H9 (cell line): ENCODE measurements at places on chromosomes 2 and 18. TPM values are rescaled to one million over a fixed set of nuclear protein-coding genes. Genes with fewer than 3 reads are reported as not detected.

DNA sequence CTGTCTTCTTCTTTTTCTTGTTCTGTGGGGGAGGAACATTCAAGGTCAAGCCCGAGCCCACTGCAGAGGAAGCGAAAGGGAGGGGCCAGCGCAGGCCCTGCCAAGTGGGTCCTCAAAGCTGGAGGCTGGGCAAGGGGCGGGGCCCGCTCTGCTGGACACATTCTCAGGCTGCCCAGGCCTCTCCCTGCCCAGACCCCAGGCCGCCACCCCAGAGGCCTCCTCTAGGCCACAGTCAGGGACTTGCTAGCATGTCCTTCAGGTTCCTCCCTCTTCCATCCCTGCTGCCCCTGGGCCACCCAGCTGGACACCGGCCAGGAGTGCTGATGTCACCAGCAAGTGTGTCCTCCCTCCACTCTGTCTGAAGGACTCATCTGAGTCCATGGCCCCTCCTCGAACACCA lies 44.1 kb downstream of the KIF1A start:
- no peak overlapping the region for H3K4me3 ChIP-seq
- no peak for DNase-seq
- H3K36me3 ChIP-seq: peaks cover 54% of the 10 kb centered on the region
- no peaks in the 10 kb centered on the region for H3K27me3 ChIP-seq

DNA sequence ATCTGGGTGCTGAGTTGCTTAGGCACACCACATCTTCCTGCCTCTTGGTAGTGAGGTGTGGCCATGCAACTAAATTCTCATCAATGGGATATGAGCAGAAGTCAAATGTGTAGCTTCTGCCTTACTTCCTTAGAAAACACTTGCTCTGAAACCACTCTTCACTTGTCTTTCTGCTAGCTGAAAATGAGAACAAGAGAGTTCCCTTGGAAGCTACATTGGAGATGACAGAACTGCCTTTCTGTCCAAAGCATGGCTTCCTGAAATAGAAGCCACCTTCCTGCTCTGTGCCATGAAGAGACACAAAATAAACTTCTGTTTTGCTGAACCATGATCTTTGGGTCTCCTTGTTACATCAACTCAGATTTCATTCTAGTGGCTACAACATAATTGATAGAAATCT lies 659.9 kb downstream of the IRS1 start:
- H3K27me3 ChIP-seq: no peaks in the 10 kb centered on the region
- DNase-seq: no peak
- no peaks in the 10 kb centered on the region for H3K36me3 ChIP-seq
- no peak overlapping the region for H3K27ac ChIP-seq

Gene PARD6G
- total RNA-seq: 11.2 and 12.0 TPM in 2 replicates

GRCh38 chr2:241759067-241759807 lies 17.4 kb upstream of the GAL3ST2 start:
- no peak overlapping the region for H3K27ac ChIP-seq
- no peak for DNase-seq
- H3K4me3 ChIP-seq: no peak overlapping the region
- H3K4me1 ChIP-seq: no peaks in the 10 kb centered on the region
- no peaks in the 10 kb centered on the region for H3K27me3 ChIP-seq
- H3K36me3 ChIP-seq: peaks cover 17% of the 10 kb centered on the region

- H3K27ac ChIP-seq: no peak overlapping the region
- DNase-seq: no peak
- no peaks in the 10 kb centered on the region for H3K27me3 ChIP-seq
- peaks cover 3% of the 10 kb centered on the region; the same call in 1 of the 2 replicates for H3K4me1 ChIP-seq
- no peaks in the 10 kb centered on the region; the same call in 2 of the 3 replicates for H3K36me3 ChIP-seq
Measured at GRCh38 chr2:105431367-105432043, 32.7 kb upstream of the FHL2 start.

GRCh38 chr2:208183526-208183925 lies 6.3 kb downstream of the C2orf80 start:
- no peak overlapping the region for H3K27ac ChIP-seq
- H3K27me3 ChIP-seq: no peaks in the 10 kb centered on the region
- peaks cover 5% of the 10 kb centered on the region for H3K4me1 ChIP-seq

- no peak for DNase-seq
- H3K27ac ChIP-seq: no peak overlapping the region
- no peaks in the 10 kb centered on the region for H3K4me1 ChIP-seq
- H3K36me3 ChIP-seq: peaks cover 25% of the 10 kb centered on the region
- H3K4me3 ChIP-seq: no peak overlapping the region
Measured at GRCh38 chr18:7028625-7029024, 89.0 kb downstream of the LAMA1 start.

DNA sequence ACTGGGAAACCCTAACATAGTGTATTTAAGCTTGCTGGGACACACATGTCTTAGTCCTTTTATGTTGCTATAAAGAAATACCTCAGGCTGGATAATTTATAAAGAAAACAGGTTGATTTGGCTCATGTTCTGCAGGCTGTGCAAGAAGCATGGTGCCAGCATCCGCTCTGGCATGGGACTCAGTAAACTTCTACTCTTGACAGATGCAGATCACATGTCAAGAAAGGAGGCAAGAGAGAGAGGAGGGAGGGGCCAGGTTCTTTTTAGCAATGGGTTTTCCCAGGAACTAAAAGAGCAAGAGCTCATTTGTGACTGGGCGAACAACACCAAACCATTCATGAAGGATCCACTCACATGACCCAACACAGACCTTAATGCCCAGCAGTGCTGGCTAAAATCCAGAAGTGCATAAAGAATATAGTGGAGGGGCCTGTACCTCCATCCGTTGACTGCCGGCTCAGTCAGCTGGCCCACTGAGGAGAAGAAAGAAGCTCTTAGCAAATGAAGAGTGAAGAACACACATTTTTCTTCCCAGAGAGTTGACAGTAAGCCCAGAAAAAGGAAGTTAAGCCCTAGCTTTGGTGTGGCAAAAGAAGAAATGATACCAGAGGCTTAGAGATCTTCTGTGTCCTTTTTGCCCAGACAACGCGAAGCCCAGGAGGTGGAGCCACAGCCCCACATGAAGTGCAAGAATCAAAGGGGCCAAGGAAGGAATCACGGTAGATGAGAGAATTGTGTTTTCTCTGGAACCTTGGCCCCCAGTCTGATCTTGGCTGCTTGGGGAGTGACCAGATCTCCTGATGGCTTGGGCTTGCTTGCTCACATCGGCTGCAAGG lies 183.5 kb upstream of the FAM98A start:
- no peaks in the 10 kb centered on the region for H3K27me3 ChIP-seq
- H3K27ac ChIP-seq: no peak overlapping the region
- no peak overlapping the region for H3K4me3 ChIP-seq
- no peaks in the 10 kb centered on the region for H3K36me3 ChIP-seq
- no peak for DNase-seq
- H3K4me1 ChIP-seq: no peaks in the 10 kb centered on the region

Gene PLEK
- total RNA-seq: not detected in 2 replicates

GRCh38 chr18:44712025-44712424 lies 31.3 kb downstream of the SETBP1 start:
- no peak overlapping the region for H3K27ac ChIP-seq
- no peak overlapping the region for H3K4me3 ChIP-seq
- H3K4me1 ChIP-seq: peaks cover 9% of the 10 kb centered on the region
- DNase-seq: no peak
- peaks cover 2% of the 10 kb centered on the region; the same call in 2 of the 3 replicates for H3K36me3 ChIP-seq

Gene RAB27B
- total RNA-seq: 0.15 and 0.24 TPM in 2 replicates

- no peak overlapping the region for H3K4me3 ChIP-seq
- DNase-seq: peak; percentile 22
Measured at GRCh38 chr2:232459419-232460035, 3.6 kb downstream of the ALPI start.
